Ureter (tissue), 1 donor: ENCODE measurements at places on chromosomes 2 and 18.

- no peak for DNase-seq
Observed at GRCh38 chr18:650428-650858, 7.0 kb upstream of the TYMS start.

- DNase-seq: no peak
Observed at GRCh38 chr2:151900331-151900730, 72.1 kb upstream of the ARL5A start.

DNA sequence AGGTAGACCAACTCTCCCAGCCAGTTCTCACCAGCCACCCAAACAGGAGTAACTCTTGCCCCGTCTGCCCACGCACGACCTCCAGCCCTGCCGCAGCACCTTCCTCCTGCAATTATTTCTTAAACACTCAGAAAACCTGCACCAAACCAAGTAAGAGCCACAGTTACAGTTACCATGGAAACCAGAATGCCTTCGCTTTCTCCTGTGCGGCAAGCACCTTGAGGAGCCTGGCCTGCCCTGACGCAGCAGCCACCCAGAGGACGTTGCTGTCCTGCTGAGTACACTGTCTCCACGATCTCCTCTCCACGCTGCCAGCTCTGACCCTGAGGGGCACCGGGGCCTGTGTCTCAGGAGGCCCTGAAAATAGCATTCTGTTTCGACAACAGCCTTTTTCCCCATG lies 94.3 kb upstream of the SMIM21 start:
- DNase-seq: no peak

- DNase-seq: no peak
Observed at GRCh38 chr18:46609048-46609447, 48.0 kb downstream of the LOXHD1 start.

DNA sequence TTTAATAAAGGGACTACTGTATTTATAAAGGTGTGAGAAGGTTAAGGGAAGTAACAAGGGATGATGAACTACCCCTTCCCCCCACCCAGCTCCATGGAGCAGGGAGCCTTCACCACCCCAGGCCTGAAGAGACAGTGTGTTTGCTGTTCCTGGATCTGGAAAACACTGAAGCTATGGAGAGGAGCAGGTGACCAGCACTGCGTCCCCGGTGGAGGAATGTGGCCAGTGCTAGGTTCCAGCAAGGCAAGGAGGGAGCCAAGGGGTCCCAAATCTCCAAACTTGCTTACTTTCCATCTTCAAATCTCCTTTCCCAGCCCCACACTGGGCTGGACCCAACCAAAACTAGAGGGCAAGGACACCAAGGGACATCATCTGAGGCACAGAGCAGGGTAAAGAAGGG lies 128.7 kb upstream of the CD302 start:
- DNase-seq: no peak

DNA sequence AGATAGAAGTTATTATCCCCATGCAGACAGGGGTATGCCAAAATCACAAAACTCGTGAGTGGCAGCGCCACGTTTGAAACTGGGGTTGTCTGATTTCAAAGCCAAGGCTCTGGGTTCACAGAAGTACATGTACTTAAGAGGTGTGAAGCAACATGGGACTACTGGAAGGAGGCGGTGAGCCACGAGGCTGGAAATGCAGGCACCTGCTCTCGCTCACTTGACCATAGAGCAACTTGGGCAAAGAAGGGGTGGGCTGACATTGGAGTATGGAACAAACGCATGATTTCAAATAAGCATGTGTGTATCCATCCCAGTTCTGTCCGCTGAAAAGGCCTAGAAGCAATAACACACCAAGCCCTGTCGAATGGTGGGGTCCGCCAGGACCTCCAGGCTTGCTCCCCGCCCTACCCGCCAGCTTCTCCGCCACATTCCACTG lies 593 bp upstream of the ACTR2 start:
- DNase-seq: peak; percentile 44

DNA sequence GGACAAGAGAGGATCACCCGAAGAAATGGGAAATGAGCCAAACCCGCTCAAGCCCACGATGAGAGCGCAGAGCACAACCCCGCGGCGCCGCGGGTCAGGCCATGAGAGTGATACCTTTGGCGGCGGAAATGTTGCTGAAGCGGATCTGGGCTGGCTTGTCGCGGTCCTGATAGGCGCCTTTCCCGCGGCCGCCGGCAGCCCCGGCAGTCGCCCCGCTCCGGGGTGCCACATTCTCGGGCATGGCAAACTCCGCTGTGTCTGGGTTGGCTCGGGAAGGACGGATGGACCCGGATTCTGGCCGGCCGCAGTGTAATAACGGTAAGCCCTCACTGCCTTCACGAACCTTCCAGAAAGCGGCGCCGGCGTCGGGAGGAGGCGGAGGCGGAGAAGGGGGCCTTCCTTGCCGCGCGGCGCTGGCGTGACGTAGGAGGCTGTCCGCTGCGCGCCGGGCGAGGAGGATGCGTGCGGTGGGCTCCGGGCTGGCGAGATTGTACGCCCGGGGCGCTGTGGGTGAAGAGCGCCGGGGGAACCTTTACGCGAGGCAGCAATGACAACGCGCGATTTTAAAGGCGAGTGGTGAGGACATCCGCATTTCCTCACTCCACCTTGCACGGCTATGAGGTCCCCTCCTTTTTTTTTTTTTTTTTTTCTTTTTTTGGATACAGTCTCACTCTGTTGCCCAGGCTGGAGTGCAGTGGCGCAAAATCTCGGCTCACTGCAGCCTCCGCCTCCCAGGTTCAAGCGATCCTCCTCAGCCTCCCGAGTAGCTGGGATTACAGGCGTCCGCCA lies at the start of gene CCT4:
Gene CCT4, minus strand, starts transcription at position 390 of the 789 bp plus-strand sequence. Its CDS starts 149 bp downstream, at position 241.
- peak; percentile 89 for DNase-seq

- DNase-seq: no peak
Observed at GRCh38 chr2:52613064-52613463, 1154.5 kb upstream of the CHAC2 start.

GRCh38 chr2:2222931-2223330 lies 108.1 kb downstream of the MYT1L start:
- no peak for DNase-seq

DNA sequence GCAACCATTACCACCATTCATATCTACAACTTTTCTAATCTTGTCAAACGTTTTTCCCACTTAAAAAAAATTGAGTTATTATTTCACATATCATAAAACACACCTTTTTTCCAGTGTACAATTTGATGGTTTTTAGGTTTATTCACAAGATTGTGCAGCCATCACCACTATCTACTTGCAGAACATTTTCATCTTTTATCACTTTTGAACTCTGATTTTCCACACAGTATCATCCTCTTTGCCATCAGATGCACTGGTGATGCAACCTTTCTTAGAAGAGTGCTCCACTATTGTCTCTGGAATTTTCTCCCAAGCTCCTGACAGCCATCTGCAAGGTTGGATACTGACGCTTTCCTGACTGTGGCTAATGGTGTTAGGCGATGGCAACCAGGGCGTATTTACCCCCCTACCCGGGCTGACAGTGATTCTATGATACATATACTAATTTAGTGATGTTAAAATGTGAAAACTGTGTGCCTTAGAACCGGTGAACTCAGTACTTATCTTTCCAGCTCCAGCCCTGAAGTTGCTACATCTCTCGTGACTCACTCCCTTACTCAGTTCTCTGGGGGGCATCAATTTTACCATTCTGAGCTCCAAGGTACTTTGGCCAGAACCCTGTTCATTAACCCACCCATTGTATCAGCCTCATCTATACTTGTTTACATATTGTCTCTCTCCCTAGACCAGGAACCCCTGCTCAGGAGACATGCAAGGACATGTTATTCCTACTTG lies 105.4 kb upstream of the SPRED2 start:
- no peak for DNase-seq

- DNase-seq: no peak
Observed at GRCh38 chr18:48941672-48942071, 9.1 kb downstream of the SMAD7 start.

DNA sequence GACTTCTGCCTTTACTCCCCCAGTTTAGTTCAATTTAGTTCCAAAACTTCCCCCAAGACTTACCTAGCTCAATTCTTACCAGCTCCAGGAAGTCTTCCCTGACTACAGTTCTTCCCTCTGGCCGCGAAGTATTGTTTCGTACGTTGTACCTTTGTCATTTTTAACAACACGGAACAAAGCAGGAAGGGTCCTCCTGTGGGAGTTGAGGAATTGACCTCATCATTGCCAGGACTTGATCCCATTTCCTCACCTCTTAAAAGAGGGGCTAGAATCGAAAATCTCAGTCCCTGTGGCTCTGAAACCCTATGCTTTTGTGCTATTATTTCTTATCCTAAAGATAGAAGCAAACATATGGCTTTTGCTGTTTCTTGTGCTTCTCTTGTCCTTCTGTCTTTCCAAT lies 187.1 kb downstream of the MYO3B start:
- DNase-seq: no peak

GRCh38 chr2:65608916-65609315 lies 176.5 kb upstream of the SPRED2 start:
- DNase-seq: no peak

GRCh38 chr2:224180810-224181209 lies 141.7 kb upstream of the SERPINE2 start:
- no peak for DNase-seq

- DNase-seq: no peak
Observed at GRCh38 chr18:10661317-10661716, 135.5 kb downstream of the NAPG start.

DNA sequence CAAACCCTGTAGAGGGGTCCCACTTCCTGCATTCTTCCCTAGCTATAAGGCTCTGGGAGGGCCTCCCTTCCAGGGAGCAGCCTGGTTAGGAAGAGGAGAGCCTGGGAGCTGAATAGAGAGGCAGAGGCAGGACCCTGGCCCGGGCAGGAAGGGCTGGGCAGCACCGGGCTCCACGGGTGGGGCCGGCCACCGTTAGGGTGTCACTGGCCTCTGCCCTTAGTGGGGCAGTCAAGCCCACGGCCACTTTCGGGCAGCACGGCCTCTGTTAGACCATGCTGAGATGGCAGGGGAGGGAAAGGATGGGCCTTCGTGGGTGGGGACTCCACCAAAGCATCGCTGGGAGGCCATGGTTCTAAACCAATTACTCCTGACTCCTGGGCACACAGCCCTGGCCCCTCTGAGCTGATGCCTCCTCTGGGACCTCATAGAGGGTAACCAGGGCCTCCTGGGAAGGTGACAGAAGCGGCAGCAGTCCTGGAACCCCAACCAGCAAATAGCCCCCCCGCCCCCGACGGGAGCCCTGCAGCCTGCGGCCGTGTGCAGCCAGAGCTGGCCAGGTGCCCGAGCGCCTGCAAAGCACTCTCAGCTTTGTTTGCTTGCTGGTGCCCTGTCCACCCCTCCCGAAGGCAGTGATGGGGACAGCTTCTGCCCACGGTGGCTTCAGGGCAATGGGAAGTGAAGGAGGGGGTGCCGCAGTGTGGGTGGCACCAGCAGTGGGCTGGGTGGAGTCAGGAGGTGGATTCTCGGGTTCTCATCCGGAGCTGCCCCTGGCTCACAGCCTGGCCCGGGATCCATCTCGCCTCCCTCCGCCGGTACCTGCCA lies 16.3 kb upstream of the HPCAL1 start:
- DNase-seq: no peak

DNA sequence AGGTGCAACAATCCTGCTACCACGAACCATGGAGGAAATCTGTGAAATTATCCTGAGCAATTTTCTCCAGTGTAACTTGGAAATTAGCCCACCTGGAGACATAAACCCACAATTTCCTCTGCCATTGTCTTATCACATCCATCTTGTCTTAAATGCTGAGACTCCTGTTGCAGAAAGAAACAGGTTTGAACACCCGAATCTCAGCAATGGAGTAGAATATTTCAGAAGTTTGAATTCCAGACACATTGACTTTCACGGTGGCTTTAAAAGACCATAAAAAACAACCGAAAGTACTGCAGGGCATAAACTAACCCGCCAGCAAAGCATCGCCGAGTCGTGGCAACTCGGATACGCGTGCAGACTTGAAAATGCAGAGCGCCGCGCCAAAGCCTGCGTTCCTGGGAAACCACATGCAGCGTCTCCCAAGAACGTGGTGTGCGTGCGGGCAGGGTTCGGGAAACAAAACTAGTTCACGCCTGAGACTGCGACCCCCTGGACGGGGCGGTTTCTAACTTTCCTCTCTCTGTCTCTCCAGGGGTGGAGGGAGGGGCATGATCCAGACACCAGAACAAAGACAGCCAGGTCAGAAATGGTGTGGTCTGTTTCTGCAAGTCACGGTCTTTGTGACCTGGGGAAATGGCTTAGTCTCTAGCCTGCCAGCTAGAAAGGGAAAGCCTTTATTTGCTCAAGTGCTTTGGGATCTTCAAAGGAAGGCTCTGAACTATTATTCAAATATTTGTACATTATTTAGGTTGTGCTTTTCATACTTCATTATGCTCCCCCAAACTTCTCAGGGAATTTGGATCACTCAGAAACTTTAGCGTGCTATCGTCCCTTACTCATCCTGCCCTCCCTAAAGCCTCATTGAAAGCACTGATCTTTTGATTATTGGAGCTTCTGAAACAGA lies 26.9 kb upstream of the KCTD1 start:
- DNase-seq: peak; percentile 54

DNA sequence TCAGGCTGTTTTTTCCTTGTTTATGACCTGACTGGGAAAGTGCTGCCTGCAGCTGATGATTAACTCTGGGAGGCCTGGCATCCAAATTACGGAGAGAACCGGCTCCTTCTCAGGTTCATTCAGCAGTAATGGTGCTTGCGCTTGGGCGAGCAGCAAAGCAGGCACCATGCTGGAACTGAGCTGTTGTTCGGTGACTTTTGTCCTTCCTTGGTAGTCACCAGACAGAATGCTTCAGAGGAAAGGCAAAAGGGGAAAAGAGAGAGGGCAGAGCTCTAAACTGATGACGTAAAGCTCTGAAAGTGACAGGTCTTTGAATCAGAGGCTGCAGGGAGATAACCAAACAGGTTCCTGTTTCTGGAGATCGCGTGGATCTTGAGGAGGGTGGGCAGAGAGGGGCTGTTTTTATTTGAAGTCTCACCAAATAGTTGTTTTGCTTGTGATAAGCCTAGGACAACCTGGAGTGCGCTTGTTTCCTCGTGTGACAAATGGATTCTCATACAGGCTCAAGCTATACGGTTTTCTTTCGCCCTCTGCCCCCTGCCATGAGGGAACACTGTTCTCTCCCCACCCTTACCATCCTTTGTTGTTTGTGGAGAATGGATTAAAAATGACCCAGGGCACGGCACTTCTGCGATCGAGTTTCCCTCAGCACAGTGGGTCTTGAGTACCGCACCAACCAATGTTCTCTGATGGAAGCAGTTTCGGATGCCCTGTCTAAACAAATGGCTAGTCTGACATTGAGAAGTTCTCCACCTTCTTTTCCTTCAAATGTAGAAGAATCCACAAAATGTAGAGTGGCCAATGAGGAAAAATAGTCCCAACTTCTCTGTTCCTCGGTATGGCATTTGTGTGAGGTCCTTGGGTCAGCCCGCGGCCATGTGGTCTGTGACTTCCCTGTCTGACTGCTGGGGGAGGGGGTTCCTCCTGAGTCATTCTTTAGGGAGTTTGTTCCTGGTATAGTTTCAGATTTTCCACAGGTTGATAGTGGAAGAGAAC lies 1.3 kb downstream of the RASGRP3 start:
- no peak for DNase-seq

- DNase-seq: no peak
Observed at GRCh38 chr2:4381773-4382172, 678.4 kb downstream of the DCDC2C start.

- no peak for DNase-seq
Observed at GRCh38 chr2:168454737-168455644, 1.1 kb upstream of the CERS6 start.
